ENCODE measurements at places on chromosomes 4 and X. TPM values are rescaled to one million over a fixed set of nuclear protein-coding genes. Genes with fewer than 3 reads are reported as not detected.
A peak's percentile ranks its signal among the peaks of the same experiment; 100 is the strongest.

DNA sequence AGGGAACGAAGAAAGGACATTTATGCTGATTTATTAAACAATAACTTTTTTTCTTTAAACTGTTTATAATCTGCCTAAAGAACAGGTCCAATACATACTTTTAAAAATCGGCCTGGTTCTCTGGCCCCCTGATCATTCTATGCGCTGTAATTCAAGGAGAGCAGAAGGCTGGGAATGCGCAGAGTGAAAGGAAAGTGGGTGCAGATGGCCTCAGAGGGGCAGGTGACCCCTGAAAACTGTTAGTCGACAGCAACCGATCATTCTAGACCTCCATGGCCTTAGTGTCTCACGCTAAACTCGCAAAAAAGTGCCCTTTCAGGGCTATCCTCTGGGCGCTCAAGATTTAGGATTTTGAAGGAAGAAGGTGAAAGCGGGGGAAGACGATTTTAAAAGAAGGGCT is 2.2 kb downstream of the PDE5A start:
- H3K27me3 ChIP-seq, result peaks cover 30% of the 10 kb centered on the region
- peaks cover 5% of the 10 kb centered on the region for H3K4me1 ChIP-seq
- H3K27ac ChIP-seq, result no peak overlapping the region
- DNase-seq, result no peak
- H3K36me3 ChIP-seq, result no peaks in the 10 kb centered on the region
- H3K4me3 ChIP-seq, result no peak overlapping the region

GRCh38 chr4:158010361-158010760 is 162.5 kb downstream of the GASK1B start:
- H3K4me3 ChIP-seq, result no peak overlapping the region
- H3K27me3 ChIP-seq, result no peaks in the 10 kb centered on the region
- H3K36me3 ChIP-seq, result no peaks in the 10 kb centered on the region
- H3K27ac ChIP-seq, result no peak overlapping the region

DNA sequence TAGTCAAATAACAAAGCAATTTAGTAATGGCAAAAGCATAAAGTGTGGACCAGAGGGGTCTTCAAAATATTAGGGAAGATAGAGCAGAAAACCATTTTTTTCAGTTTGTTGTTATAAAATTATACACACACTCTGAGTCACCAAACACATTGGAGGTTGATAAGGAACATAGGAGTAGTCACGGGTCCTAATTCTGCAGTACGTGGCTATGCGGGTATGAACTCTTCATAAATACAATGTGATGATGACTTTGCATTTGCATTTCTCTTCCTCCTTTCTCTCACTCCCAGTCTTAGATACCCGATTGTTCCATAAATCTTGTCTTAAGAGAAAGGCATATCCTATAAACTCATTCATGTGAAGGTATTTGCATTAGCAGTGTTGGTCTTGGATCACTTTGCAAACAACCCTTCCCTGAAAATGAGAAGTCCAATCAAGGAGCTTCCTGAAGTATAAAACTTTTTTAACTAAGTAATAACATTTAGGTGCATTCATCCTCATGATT is 223.6 kb downstream of the PALLD start:
- no peak overlapping the region for H3K27ac ChIP-seq
- no peaks in the 10 kb centered on the region for H3K36me3 ChIP-seq
- DNase-seq, result no peak
- H3K4me1 ChIP-seq, result peaks cover 16% of the 10 kb centered on the region
- H3K27me3 ChIP-seq, result no peaks in the 10 kb centered on the region

DNA sequence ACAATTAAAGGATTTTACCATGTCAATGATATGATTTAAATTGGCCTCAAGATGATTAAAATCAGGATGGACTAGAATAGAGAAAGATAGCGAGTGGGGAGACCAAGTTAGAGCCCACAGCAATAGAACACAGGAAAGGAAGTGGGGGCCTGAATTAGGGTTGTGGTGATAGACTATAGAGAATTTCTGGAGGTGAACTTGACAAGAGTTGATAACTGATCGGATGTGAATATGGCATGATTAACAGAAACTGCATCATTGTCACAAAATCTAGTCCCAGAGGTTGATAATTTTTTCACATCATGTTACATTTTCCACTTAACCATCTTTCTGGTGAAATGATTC is 26.3 kb upstream of the TRPC3 start:
- peaks cover 13% of the 10 kb centered on the region for H3K4me1 ChIP-seq
- H3K4me3 ChIP-seq, result no peak overlapping the region
- no peaks in the 10 kb centered on the region for H3K27me3 ChIP-seq
- DNase-seq, result no peak
- no peak overlapping the region for H3K27ac ChIP-seq
- no peaks in the 10 kb centered on the region for H3K36me3 ChIP-seq

GRCh38 chrX:46837558-46838485 is 979 bp downstream of the RP2 start:
- H3K36me3 ChIP-seq, result no peaks in the 10 kb centered on the region
- peak overlapping the region; percentile 81 for H3K27ac ChIP-seq
- peak overlapping the region; percentile 49 for H3K4me3 ChIP-seq
- no peak for DNase-seq

DNA sequence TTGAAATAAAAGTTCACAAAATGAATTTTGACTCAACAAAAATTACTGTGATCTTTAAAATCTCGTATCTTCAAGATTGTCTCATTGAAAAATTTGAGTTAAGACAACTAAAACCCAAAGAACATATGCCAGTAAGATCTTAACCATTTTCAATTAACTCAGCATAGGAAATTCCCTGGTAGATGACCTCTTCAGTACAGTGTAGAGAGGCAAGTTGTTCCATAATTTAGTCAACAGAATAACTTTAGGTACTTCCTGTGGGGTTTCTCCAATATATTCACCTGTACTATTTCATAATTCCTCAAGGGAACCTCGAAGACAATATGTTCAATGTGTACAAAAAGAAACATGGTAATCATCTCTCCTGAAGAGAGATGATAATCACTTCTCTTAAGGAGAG is 145.3 kb downstream of the COL25A1 start:
- no peaks in the 10 kb centered on the region for H3K36me3 ChIP-seq
- no peaks in the 10 kb centered on the region for H3K27me3 ChIP-seq
- no peak overlapping the region for H3K27ac ChIP-seq
- DNase-seq, result no peak

- no peak overlapping the region for H3K27ac ChIP-seq
- DNase-seq, result no peak
- H3K4me1 ChIP-seq, result no peaks in the 10 kb centered on the region
- H3K36me3 ChIP-seq, result peaks cover 57% of the 10 kb centered on the region
These were observed 33.7 kb upstream of the MSANTD1 start for GRCh38 chr4:3215256-3215655.

DNA sequence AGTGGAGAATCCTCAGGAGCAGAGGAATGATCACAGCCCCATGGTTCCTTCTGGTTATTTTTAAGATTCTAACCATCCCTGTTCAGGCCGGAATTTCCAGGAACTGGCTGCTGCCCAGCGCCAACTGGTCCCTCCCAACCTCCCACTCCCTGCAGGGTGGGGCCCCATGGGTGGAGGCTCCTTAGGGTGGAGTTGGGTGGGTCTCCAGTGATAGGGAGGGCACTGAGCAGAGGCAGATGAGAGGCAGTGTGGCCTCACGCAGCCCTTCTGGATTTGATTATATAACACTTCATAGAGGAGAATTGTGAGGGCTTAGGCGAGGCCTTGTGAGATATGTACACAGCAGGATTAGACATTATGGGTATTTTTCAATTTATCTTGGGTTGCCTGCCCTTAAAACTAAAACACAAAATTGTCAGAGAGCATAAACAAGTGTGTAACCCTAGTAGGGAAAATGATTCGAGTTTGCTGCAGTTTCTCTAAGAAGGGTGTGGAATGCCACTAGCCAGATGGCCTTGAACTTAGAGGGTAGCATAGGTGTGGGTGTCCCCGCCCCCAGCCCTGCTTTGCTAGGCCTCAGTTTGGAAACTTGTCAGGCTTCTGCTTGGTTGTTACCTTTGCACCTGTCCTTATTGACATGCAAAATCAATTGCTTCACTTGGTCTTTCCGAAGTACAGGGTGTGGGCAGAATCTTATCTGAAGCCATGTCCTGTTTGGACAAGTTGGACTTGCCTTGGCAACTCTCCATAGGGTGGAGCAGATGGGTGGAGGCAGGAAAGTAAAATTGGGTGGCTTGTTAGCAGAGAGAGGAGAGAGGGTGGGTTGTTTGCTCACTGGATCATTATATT is 9.4 kb downstream of the KLF3 start:
- peak overlapping the region; percentile 58 for H3K27ac ChIP-seq
- H3K4me3 ChIP-seq, result no peak overlapping the region
- no peaks in the 10 kb centered on the region for H3K27me3 ChIP-seq
- H3K4me1 ChIP-seq, result peaks cover 48% of the 10 kb centered on the region

DNA sequence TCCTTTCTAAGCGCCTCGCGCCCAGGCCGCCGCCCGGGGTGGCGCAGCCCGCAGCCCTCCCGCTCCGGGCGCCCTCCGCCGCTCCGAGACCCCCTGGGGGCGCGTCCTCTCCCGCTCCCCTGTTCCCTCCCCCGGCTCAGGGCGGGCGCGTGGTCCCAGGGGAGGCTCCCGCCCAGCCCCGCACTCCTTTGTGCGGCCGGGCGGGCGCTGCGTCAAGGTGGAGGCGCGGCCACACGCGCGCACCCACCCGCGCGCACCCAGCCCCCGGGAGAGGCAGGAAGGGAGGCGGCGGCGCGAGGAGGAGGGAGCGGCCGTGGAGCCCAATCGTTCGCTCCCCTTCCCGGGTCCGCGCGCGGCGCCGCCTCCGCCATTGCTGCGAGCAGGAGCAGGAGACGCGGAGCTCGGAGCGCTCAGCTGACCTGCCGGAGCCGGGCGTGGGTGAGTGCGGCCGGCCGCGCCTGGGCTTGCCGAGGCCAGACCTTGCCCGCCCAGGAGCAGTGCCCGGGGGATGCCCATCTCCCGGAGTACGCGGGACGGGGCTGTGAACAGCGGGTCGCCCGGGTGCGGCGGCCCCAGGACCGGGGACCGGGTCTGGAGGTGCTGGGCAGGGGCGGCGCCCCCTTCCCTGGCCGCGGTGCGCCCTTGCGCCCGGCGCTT is at the start of gene NSG1:
NSG1 (plus strand) TSS at position 367 of the 657 bp plus-strand sequence. CDS start 528 bp downstream, outside the sequence.
- peak; percentile 57 for DNase-seq
- peaks cover 3% of the 10 kb centered on the region for H3K4me1 ChIP-seq
- no peak within 1 kb of the TSS for H3K27ac ChIP-seq
- H3K36me3 ChIP-seq, result no peaks in the 10 kb centered on the region
- H3K27me3 ChIP-seq, result peaks cover 83% of the 10 kb centered on the region

GRCh38 chr4:121338518-121338917 is 42.3 kb downstream of the QRFPR start:
- H3K27ac ChIP-seq, result no peak overlapping the region
- DNase-seq, result no peak
- no peaks in the 10 kb centered on the region for H3K27me3 ChIP-seq
- peaks cover 24% of the 10 kb centered on the region for H3K4me1 ChIP-seq

GRCh38 chr4:182495645-182496385 is 252.6 kb downstream of the TENM3 start:
- DNase-seq, result no peak
- H3K36me3 ChIP-seq, result no peaks in the 10 kb centered on the region
- H3K4me3 ChIP-seq, result no peak overlapping the region
- no peak overlapping the region for H3K27ac ChIP-seq

DNA sequence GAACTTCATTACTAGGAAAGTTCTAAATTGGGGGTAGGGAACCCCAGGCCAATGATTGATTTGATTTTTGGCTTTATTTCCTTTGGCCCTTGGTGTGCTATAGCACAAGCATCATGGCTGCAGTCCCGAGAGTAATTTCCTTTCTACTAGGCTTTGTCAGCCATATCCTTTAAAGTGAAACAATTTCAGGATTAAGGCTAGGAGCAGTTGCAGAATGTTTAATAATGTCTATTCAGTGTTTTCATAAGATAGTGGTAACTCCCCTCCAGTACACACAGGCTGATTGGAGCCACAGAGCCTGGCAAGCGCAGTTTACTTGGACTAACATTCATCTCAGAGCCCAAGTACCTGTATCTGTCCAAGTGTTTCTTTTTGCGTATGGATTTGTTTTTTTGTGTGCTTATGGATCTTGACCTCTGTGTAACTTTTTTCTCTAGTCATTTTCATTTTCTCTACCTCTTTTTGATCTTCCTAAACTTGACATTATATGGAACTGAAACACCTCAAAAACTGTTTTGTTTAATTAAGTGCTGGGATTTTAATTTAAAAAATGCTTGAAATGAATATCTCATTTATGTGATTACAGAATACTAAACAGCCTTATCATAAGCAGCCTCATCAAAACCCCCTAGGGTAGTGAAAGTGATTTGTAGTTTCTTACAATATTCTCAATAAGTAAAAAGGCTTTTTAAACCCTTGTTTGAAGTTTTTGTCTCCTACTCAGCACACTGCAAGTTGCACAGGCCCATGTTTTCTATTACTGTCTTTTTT is 7.5 kb downstream of the STIM2 start:
- DNase-seq, result peak; percentile 54
- H3K27me3 ChIP-seq, result no peaks in the 10 kb centered on the region
- no peak overlapping the region for H3K27ac ChIP-seq
- H3K4me3 ChIP-seq, result no peak overlapping the region
- H3K4me1 ChIP-seq, result peaks cover 55% of the 10 kb centered on the region
- H3K36me3 ChIP-seq, result no peaks in the 10 kb centered on the region

- no peak overlapping the region for H3K4me3 ChIP-seq
- H3K27me3 ChIP-seq, result peaks cover 16% of the 10 kb centered on the region
- no peaks in the 10 kb centered on the region for H3K36me3 ChIP-seq
These were observed 17.5 kb upstream of the JAKMIP1 start for GRCh38 chr4:6217716-6218381.

Gene UNC5C
- 28.4 TPM for total RNA-seq

Gene CT55
- not detected for total RNA-seq

Gene GAB3
- 0.60 TPM for total RNA-seq

Gene NXF2
- total RNA-seq, result not detected

Gene EGFL6
- not detected for total RNA-seq

Measured in cardiac muscle cell (in vitro differentiated cells and primary cell).